ENCODE measurements at places on chromosomes 3 and 15.

- no peak for DNase-seq
These were observed 122.6 kb downstream of the ARNT2 start for GRCh38 chr15:80526556-80527340.

DNA sequence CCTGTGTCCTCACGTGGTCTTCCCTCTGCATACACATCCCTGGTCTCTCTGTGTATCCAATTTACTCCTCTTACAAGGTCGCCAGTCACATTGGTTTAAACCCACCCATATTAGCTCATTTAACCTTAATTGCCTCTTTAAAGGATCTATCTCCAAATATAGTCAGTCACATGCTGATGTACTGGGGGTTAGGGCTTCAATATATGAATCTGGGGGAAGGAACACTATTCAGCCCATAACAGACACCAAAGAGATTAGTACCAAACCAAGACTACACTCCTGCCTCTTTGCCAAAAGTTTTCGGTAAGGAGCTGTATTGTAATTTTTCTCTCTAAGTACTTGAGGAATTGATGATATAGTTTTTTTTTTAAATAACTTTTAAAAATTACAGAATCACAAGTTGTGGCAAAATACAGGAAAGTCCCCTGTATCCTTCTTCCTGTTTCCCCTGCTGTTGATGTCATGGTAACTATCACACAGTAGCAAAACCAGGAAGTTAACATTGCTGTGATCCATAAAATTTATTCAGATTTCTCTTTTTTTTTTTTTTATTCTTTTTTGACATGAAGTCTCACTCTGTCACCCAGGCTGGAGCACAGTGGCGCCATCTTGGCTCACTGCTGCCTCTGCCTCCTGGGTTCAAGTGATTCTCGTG, 67.8 kb downstream of the SLCO3A1 start:
- no peak for DNase-seq

DNA sequence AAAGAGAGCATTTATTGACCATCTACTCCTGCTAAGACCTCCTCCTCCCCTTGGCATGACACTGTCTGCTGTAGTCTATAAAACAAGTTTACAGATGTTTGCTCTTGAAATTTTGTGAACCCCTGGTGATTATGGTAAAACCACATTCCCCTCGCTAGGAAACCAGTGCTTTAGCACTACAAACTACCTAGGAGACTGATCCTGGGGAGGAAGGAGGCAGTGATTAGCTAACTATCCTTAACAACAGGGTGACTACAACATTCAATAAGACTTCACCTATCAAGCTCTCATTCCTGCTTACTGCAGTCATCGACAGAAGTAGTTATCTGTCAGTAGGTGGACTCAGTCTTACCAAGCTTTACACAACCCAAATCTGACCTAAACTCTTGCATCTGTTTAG, 371.3 kb downstream of the TUSC7 start:
- DNase-seq: no peak

GRCh38 chr15:59997070-59997701, 6.9 kb upstream of the FOXB1 start:
- DNase-seq: no peak

- DNase-seq: no peak
These were observed 96.2 kb downstream of the UBE3A start for GRCh38 chr15:25342629-25343028.

DNA sequence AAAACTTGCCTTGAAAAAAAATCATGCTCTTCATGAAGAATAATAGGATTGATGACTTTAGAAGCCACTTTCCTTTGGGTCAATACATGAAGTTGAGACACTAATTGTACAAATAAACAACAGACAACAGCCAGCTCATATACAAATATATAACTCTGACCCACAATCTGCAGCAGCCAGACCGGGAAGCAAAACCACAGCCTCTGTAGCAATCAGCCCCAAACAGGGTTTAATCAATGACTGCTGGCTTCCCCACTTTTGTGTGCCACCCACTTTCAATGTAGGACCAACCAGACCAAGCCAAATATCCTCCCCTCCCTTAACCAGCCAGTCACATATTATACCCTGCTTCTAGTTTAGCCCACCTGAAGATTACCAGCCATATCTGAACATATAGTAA, 39.0 kb downstream of the IFT57 start:
- DNase-seq: no peak

GRCh38 chr3:69181592-69182211, 59.3 kb upstream of the LMOD3 start:
- no peak for DNase-seq

- no peak for DNase-seq
These were observed 21.2 kb downstream of the IL17RD start for GRCh38 chr3:57143886-57144459.
